ENCODE measurements at places on chromosomes 6 and 20.

DNA sequence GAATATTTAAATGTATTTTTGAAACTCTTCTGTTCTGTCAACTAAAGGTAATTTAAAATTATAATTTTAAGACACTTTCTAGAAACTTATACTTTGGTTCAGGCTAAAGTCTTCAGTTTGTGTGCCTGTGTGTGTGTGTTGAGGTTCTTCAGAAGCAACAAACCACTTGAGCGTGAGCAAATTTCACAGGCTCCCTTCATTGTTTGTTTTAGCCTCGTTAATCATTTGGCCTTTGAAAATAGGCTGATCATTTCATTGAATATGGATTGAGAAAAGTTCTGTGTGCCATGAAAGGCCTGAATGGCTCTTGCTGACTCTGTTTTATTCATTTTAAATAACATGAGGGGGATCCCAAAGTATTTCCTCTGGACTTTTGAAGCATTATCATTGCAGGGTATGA is 420.1 kb downstream of the CDKAL1 start:
- DNase-seq, result no peak

DNA sequence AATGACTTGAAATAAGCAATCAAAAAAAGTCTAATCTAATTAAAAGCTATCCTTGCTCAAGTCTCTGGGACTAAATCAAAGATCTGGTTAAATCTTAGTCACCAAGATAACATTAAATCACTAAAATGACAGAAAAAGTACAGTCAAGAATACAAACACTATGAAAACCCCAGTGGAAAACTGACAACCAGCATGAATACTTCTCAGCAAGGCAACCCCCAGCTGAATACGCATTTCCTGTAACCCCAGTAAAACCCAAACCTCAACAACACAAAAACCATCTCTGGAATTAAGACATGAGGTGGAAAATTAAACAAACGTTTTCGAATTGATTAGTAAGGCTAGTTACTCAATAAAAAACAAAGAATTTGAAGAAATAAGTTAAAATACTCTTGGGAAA is 23.7 kb upstream of the ZC3H12D start:
- DNase-seq, result no peak

DNA sequence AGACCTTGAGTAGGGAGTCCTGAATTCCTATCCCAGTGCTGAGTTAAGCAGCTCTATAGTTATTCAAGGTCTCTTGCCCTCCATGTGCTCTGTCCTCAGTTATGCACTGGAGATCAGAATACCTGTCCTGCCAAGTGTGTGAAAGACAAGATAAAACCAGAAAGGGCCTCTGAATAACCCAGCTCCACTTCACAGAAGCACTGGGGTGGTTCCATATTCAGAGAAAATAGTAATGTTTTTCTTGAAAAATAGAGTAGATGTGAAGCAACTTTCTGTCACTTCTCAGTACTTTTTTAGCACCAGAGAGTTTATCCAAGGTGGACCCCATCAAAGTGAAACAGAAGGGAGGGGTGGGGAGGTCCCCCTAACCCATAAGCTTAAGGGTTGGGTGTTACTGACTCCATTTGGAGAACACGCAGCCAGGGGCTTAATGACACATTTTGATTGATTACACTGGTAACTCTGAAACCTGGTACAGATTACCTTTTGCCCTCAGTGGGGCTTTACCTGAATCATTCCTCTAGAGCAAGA is 509.8 kb upstream of the JARID2 start:
- DNase-seq, result no peak

- no peak for DNase-seq
These were observed 25.1 kb downstream of the GPR63 start for GRCh38 chr6:96812077-96812703.

- DNase-seq, result no peak
These were observed 105.3 kb upstream of the BMP5 start for GRCh38 chr6:55980627-55981211.

DNA sequence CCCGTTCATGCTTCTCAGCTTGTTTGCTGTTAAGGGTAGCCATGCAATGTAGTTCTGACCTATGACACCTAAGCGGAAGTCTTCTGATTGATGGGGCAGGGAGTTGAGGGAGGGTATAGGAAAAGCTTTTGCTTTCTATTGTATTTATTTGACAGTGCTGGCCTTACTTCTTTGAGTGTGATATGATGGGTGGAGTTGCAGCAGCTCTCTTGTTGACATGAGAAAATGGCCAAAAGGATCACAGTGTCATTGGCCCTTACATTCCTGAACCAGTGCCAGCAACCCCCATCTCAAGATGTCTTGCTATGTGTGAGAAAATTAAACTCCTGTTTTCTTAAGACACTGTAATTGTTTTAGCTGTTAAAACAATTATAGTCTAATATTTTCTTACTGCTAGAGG is 117.5 kb downstream of the SAMD5 start:
- no peak for DNase-seq

DNA sequence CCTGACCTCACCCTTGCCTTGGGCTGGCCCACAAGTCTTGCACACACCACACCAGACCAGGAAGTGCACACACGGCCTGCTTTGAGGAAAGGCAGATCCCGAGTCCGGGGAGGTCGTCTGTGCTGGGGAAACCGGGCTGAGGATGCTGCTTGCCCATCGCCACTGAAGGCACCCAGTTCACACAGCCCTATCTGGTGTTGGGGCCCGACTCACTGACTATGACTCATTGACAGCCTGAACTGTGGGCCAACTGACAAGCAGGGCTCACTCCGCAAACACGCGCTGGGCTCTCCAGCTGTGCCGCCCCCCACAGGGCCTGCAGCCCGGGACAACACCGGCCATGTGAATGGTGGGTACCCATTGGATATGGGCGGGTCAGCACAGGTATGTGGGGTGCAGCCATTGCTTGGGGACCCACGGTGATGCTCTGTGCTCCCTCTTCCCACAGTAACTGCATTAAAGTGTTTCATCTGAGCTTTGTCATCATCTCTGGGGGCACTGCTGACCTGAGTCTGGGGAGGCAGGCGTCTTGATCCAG is 1.6 kb downstream of the SAMD10 start:
- no peak for DNase-seq

DNA sequence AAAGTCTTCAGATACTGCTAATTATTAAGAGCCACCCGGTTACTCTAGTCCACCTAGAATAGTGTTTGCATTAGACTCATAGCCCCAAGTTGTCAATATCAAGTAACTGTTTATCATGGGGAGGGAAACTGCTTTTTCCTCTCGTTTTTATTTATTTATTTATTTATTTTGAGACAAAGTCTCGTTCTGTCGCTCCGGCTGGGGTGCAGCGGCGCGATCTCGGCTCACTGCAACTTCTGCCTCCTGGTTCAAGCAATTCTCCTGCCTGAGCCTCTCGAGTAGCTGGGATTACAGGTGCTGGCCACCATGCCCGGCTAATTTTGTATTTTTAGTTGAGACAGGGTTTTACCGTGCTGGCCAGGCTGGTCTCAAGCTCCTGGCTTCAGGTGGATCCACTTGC is 16.1 kb upstream of the CCDC170 start:
- no peak for DNase-seq

GRCh38 chr6:130466748-130467061 is 100.9 kb downstream of the TMEM200A start:
- DNase-seq, result no peak

DNA sequence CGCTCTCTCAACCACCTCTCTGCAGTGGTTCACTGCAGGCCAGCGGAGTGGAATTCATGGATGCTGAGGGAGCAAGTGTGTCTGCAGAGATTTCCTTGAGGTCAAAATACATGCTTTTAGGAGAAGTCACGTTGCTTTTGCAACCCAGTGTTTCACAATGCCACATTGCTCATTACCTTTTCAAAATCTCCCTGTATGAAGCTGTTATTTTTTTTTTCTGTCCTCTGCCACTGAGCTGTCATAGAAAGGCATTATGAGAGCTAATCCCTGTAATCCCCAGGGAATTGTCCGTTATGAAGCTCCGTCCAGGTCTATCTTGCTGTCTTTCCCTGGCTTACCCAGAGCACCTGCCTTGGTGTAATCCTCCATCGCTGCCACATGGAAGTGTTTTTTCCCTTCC is 60.5 kb upstream of the SLC22A23 start:
- no peak for DNase-seq

DNA sequence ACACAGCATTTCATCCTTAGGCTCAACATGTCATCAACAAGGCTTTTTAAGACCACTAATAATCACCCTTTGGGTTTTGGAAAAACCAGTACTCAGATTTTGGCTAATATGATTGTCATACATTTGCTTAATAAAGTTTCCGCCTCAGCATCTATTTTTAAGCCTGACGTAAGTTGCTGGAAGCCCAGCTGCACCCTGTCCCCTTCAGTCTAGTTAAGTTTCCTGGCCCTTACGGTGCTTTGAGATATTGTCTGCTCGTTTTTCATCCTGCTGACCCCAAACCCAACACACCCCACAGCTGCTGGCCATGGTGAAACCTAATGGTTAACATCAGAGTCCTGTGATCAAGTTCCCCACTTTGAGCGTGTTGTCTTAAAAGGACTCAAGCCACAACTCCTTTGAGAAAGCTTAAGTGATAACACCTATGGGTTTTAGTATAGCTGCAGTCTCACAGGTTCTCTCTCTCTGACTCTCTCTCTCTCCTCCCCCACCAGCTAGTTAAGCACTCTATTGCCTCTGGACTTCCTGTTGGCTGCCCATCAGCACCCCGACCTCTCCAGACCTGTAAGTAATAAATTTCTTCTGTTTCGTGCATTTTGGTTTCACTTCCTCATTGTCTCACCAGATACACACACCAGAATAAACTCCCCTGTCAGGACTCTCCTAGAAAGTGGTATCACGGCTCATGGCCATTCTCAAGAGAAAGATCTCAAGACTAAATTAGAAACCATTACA is 802.0 kb downstream of the C6orf118 start:
- DNase-seq, result no peak

GRCh38 chr20:45972500-45973183 is 639 bp upstream of the ZNF335 start:
- no peak for DNase-seq

DNA sequence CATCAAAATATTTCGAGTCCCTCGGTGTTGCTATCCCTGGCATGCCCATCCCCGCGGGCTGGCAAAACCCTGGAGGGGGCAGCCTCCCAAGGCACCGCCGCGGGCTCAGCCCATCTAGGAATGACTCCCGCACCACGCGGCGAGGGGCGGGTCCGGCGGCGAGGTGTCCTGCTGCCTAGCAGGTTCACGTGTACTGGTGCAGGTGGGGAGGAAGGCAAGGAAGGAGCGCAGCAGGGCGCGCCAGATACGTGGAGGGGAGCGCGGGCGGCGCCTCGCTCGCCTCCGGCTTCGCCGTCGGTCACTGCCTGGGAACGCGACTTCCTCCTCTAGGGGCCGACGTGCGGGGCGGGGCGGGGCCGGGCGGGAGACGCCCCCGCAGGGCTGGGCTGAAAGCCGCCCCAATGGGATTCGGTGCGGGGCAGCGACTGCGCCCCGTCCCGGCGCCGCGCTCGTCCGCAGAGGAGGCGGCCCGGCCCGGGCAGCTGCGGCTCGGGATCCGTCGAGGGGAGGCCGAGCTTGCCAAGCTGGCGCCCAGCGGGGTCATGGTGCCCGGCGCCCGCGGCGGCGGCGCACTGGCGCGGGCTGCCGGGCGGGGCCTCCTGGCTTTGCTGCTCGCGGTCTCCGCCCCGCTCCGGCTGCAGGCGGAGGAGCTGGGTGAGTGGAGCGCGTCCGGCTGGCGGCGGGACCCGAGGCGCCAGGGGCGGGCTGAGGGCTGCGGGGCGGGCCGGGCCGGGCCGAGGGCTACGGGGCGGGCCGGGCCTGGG is at the start of gene DCBLD1:
TSS of gene DCBLD1 (plus strand) at position 435 of the 764 bp plus-strand sequence. CDS start at position 543, 108 bp downstream.
- no peak for DNase-seq

DNA sequence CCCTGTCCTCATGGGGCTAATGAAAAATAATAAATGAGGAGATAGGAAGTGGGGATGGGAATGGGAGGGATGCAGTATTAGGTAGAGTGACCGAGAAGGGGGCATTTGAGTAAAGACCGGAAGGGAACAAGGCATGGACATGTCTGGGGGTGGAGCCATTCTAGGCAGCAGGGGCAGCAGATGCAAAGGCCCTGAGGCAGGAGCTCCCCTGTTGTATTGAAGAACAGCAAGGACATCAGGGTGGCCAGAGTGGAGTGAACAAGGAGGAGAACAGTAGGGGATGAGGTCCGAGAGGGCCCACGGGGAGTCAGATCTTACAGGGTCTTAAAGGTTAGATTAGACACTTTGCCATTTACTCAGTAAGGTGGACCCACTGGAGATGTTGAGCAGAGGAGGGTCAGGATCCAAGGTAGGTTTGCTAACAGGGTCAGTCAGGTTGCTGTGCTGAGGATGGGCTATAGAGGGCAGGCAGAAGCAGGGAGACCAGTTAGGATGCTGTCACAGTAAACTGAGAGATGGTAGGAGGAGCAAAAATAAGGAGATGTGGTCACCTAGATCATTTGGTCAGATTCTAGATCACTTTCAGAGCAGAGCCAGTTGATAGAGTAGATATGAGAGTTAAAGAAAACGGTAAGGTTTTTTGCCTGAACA is 18.7 kb downstream of the TAF8 start:
- no peak for DNase-seq

GRCh38 chr6:54681987-54682386 is 164.6 kb upstream of the FAM83B start:
- no peak for DNase-seq

DNA sequence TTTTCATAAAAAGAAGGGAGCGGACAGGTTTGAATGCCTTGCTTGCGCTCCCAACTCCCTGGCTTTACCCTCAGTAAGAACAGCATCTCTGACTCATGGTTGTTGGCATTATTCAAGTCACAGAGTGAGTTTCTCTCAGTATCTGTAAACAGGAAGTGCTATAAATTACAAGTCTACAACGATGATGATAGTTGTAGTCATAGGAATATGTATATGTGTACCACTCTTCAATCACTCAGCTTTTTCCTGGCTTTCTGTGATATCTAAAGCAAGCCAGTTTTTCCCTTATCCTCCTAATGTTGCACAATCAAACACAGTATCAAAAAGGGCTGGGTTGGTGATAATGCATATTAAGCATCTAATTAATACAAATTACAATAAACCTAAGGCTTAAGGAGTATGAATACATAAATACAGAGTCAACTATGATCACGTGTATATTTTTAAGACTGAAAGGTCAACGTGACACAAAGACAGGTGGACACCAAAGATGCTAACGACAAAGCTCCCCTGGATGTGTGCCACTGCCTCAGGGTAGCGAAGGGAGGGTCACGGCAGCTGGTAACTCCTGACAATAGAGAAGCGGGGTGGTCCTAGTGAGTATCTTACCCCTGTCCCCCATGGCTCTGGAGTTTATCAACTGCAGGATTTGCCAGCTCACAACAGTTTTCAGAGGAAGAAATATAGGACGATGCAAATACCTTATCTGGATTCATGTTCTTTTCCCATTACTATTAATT is 202.8 kb downstream of the BTBD9 start:
- DNase-seq, result no peak

DNA sequence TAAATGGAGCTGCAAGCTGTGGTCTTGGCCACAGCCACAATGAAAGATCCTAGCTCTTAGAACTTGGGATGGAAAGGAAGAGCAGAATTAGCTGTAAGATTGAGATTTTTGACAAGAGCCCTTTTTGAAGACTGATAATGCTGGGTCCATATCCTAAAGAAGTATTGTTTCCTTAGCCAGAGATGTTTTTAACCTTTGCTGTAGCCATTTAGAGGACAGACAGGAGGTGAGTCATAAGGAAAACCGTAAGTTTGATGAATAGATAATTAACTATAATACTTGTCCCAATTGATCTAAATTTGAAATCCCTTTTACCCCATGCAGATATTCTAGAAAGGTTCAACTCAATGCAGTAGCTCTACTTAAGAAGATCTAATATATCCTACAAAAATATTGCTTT is 213.7 kb downstream of the HTR1B start:
- no peak for DNase-seq

GRCh38 chr6:136365776-136366354 is 76.2 kb upstream of the BCLAF1 start:
- DNase-seq, result no peak

- no peak for DNase-seq
These were observed 46.6 kb upstream of the EDN3 start for GRCh38 chr20:59253779-59254319.

All from NCI-H187 treated with DMSO at 0.1 percent for 48 hours (cell line).